Panc1 (cell line): ENCODE measurements at places on chromosomes 7 and 10. TPM values are rescaled to one million over a fixed set of nuclear protein-coding genes. Genes with fewer than 3 reads are reported as not detected.
A peak's percentile ranks its signal among the peaks of the same experiment; 100 is the strongest.

GRCh38 chr7:43764039-43764761 lies 5.7 kb downstream of the BLVRA start:
- H3K4me1 ChIP-seq, result peaks cover 55% of the 10 kb centered on the region
- peak overlapping the region; percentile 40 for H3K27ac ChIP-seq
- no peaks in the 10 kb centered on the region for H3K27me3 ChIP-seq
- H3K4me3 ChIP-seq, result peak overlapping the region; percentile 49
- no peak for DNase-seq

- no peaks in the 10 kb centered on the region for H3K27me3 ChIP-seq
- no peaks in the 10 kb centered on the region for H3K4me1 ChIP-seq
- DNase-seq, result peak; percentile 8
- H3K27ac ChIP-seq, result no peak overlapping the region
- H3K4me3 ChIP-seq, result no peak overlapping the region
Observed at GRCh38 chr7:2209146-2209960, 23.4 kb downstream of the MAD1L1 start.

- H3K36me3 ChIP-seq, result peaks cover 4% of the 10 kb centered on the region; the same call in 1 of the 2 replicates
- no peak overlapping the region for H3K4me3 ChIP-seq
- no peaks in the 10 kb centered on the region for H3K27me3 ChIP-seq
- no peak overlapping the region for H3K27ac ChIP-seq
- H3K4me1 ChIP-seq, result no peaks in the 10 kb centered on the region
- DNase-seq, result no peak
Observed at GRCh38 chr10:34358729-34359434, 456.2 kb downstream of the PARD3 start.

- no peak overlapping the region for H3K4me3 ChIP-seq
- H3K27ac ChIP-seq, result no peak overlapping the region
- H3K4me1 ChIP-seq, result no peaks in the 10 kb centered on the region
- no peaks in the 10 kb centered on the region for H3K27me3 ChIP-seq
- no peak for DNase-seq
Observed at GRCh38 chr10:87713707-87714106, 54.0 kb downstream of the PAPSS2 start.

Gene SLC18A2
- not detected for total RNA-seq

GRCh38 chr7:80945976-80946375 lies 27.1 kb upstream of the SEMA3C start:
- H3K36me3 ChIP-seq, result no peaks in the 10 kb centered on the region
- no peak overlapping the region for H3K4me3 ChIP-seq
- no peak for DNase-seq
- peak overlapping the region; percentile 65 for H3K27ac ChIP-seq

DNA sequence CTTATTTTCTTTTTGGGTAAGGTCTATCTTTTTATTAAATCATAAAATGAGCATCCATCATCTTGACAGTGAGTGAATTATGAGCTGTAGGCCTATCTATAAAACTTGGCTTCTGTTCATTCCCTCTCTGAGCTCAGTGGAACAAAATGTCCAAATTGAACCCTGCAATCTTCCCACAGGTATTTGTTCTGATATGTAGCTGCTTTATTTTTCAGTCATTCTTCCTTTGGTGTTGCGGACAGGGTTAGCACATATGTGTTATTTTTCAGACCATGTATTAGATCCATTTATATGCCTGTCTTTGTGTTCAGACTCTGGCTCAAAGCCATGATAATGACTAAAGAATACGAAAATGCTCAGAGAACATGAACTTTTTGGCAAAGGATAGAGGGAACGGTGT lies 201.6 kb upstream of the KIAA1217 start:
- no peak overlapping the region for H3K27ac ChIP-seq
- H3K4me1 ChIP-seq, result no peaks in the 10 kb centered on the region
- no peak for DNase-seq
- no peaks in the 10 kb centered on the region for H3K27me3 ChIP-seq
- no peaks in the 10 kb centered on the region for H3K36me3 ChIP-seq

GRCh38 chr10:101322266-101323108 lies 31.5 kb upstream of the BTRC start:
- DNase-seq, result no peak
- H3K27ac ChIP-seq, result no peak overlapping the region
- H3K4me3 ChIP-seq, result no peak overlapping the region
- no peaks in the 10 kb centered on the region for H3K4me1 ChIP-seq

Gene LAMB4
- total RNA-seq, result not detected

DNA sequence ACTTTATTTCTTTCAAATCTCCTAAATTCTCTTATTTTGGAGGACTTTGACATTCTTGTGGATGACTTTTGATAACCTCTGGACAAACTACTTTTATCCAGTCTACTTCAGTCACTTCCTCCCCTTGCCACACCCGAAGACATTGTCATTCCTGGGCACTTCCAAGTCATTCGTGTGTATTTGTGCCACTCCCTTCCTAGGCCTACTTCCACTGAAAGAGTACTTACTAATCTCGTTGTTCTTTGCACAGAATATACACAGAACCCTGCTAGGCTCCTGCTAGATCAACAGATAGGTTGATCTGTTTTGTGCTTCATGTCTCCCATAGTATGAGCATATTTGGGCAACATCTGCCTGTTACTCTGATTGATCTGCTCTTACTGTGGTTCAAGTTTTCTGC lies 355.4 kb downstream of the HGF start:
- H3K27ac ChIP-seq, result peak overlapping the region; percentile 59; the same call in 1 of the 2 replicates
- no peak for DNase-seq
- H3K4me1 ChIP-seq, result peaks cover 13% of the 10 kb centered on the region; the same call in 1 of the 2 replicates
- no peaks in the 10 kb centered on the region for H3K36me3 ChIP-seq
- no peaks in the 10 kb centered on the region for H3K27me3 ChIP-seq
